ENCODE measurements at places on chromosomes 1 and 21.

- DNase-seq: no peak
Observed at GRCh38 chr1:106480629-106481028, 575.8 kb upstream of the PRMT6 start.

DNA sequence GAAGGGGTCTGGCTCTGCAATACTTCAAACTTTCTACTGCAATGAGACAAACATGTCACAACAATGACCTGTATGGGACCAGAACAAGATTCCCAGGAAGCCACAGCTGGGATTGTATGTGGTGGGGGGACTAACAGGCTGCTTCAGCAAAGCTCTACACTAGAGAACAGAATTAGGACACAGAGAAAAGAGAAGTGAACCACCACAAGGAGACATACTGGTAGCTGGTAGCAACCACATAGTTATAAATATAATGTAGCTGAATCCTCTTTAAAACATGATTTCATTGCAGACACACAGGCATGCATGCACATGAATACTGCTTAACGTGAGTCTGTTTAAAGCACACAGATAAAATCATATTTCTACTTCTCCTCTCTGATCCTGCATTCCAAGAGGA, 3.5 kb upstream of the ILDR2 start:
- DNase-seq: no peak

DNA sequence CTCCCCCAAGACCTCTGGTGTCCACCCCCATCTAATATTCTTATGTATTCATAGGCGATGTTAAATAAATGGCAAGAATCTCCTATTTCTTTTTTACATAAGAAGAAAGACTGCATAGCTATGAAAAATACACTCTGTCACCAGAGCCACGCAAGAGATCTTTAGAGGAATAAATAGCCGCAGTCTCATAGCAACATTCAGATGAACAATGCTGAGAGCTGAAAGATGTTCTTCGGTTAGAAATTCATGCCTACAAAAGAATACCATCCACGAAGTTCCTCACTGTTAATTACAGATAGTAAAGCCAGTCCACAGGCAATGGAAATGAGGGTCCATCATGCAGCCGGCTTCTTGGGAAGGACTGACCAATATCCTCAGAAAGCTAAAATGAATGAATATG, 76.0 kb upstream of the SOD1 start:
- DNase-seq: no peak

- DNase-seq: no peak
Observed at GRCh38 chr1:29642519-29642918, 406.2 kb downstream of the PTPRU start.

DNA sequence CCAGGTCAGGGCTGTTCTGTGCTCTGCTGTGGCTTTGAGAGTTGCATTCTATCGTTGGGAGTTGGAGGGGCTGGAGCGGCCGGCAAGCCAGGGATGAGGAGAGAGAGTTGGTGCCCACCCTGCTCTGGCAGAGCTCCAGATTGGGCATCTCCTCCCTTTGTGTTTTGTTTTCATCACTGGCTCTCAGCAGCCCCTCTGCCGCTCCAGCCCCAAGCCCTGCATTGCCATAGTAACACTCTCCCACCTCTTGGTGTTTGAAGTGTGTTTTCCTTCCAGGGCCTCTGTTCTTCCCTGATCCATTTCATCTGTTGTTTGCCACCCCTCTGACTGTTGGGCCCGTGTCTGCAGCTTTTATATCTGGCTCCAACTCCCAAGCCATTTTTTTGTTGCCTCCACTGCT, 152.7 kb downstream of the URB2 start:
- DNase-seq: no peak

All from urothelium cell line (cell line).